ENCODE measurements at places on chromosomes 4 and X.

- peak; percentile 38 for DNase-seq
Observed at GRCh38 chr4:39998659-39999345, 21.1 kb upstream of the PDS5A start.

DNA sequence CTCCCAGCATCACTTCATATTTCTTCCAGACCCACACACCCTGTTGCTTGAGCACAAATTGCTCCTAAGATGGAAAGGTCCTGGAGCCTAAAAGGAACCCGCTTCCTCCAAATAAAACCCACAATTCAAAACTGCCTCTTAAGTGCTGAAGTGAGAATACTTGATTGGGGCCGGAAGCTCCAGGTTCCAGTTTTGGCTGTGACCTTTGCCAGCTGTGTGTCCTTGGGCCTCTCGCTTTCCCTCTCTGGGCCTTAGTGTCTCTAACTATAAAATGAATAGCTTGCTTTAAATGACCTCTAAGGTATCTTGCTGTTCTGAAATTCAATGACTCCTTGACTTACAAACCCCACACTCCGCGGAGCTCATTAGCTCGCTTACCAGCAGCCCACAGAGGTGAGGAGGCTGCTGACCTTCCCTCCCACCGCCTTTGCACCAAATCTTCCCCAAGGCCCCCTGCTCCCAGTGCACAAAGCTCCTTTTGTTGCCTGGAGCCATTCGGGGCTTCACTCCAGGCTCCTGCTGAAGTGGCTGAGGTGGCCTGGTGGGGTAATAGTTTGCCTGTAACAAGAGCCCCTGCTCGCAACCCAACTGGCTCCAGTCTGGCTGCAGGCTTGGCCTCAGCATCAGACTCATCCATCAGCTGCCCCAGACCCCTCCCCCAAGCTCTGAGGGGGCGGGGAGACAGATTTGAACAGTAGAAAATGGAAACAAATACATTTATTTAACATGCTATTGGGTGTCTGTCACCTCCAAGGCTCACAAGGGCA, 21.8 kb downstream of the STARD8 start:
- no peak for DNase-seq

DNA sequence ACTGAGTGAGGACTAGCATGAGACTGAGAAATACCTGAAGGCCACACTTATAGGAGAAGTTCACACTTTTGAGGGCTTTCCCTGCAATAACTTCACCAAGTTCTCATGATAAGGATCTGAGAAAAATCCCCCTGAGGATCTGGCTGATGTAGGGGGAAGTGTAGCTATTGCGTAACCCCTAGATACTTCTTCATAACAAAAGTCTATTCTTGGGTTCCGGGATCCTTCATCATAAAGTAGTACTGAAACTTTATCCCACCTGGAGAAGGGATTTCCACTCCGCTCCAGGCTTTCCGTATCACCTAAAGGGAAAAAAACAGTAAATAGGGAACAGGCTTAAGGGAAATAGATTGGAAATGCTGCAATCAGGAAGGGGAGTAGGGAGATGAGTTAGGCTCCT, 13.3 kb downstream of the USP27X start:
- DNase-seq, result peak; percentile 24

GRCh38 chr4:32841217-32841616, 2121.0 kb downstream of the PCDH7 start:
- DNase-seq, result no peak

DNA sequence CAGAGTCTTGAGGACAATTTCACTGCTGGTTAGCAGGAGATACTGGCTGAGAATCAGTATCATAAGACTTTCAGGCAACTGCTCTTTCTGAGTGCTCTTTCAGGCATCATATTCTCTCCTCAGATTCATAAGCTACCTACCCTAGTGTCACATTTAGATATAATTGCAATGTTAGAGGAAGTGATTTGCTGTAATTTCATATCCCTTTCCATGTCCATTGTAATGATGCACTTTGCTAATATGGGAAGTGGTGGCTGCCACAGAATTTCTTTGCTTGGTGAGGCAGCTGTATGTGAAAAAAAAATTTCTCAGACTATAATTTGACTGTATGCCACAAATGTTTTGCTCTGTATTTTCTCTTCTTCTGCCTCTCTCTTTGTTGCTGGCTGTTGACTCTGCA, 63.3 kb downstream of the DOCK11 start:
- DNase-seq, result no peak

DNA sequence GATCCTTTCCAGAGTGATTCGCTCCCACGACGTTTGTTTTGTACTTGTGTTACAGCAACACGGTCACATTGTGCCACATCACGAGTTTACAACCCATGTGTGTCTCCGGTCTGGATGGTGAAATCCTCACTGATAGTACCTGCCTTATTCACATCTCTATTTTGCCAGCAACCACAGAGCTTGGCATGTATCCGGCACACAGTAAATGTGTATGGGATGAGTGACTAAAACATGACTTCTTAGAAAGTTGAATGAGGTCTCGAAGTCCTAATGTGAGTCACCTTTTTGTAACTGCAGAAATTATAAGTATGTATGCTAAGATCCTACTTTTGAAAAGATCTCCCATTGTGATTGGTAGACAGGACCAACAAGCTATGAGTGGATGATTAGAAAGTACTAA, 7.5 kb downstream of the STOX2 start:
- DNase-seq, result no peak

GRCh38 chrX:107701493-107702121, 73.3 kb downstream of the PRPS1 start:
- DNase-seq, result peak; percentile 51

- peak; percentile 51 for DNase-seq
Observed at GRCh38 chrX:121579016-121579760, 531.8 kb downstream of the GLUD2 start.

DNA sequence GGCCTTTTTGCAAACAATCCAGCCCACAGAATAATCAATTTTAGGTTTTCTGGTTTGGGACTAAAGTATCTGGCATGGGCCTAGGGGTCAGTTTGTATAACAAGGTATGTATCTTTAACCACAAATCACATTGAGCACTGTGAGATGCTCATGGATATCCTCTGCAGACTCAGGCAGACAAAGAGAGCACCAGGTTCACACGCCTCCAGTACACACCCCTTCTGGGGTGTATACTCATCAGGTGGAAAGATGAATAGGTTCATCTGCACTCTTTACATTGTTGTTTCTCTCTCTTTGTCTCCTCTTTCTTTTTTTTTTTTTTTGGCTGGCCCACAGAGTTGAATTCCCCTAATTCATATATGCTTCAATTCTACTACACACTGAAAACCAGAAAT, 21.1 kb downstream of the TEC start:
- no peak for DNase-seq

GRCh38 chrX:39440799-39441284, 639.6 kb downstream of the MID1IP1 start:
- peak; percentile 4 for DNase-seq

DNA sequence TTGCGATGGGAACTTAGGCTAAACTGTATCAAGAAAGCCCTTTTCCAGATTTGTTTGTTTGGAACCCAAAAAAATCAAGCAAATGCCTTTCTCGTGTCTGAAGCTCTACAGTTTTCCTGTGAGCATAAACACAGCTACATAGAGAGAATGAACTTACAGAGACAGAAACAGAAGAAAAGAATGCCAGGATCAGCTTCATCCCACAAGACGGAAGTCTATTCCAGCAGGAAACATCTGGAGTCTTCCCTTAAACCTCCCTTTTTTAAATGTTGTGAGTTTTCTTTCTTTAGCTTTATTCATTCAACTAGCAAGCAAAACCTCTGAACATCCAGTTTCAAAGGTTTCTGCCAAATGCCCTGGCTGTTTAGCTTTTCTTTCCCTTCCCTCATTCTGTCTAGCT, 32.6 kb upstream of the ZFP42 start:
- DNase-seq, result no peak

GRCh38 chr4:158728236-158728635, 5.0 kb upstream of the PPID start:
- DNase-seq, result no peak

- DNase-seq, result no peak
Observed at GRCh38 chr4:53484911-53485657, 106.2 kb downstream of the LNX1 start.

GRCh38 chr4:3318561-3319021, 25.8 kb downstream of the RGS12 start:
- DNase-seq, result no peak

GRCh38 chr4:561426-561825, 14.7 kb downstream of the TMEM271 start:
- DNase-seq, result no peak

DNA sequence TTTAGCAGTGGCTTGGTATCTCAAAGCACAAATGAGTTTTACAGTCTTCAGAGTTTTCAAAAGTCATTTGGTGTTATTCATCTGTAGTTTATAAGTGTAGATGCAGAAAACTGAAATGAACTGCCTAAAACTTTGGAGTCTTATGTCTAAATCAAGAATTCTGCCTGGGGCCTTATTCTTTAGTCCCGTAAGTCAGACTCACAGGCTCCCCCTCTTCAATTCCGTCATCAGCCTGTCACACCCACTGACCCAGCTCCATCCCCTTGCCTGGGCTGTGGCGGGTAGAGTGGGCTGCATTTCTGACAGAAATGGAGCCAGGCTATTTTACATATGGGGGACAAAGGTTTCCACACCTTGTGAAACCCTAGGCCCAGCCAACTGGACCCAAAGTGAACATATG, 44.3 kb downstream of the TSPAN5 start:
- DNase-seq, result no peak

- DNase-seq, result peak; percentile 57
Observed at GRCh38 chr4:1246901-1247863, 1.7 kb downstream of the CTBP1 start.

GRCh38 chr4:152843481-152844090, 63.8 kb downstream of the ARFIP1 start:
- DNase-seq, result no peak

GRCh38 chr4:161252520-161253141, 911.2 kb downstream of the FSTL5 start:
- peak; percentile 37 for DNase-seq

- DNase-seq, result peak; percentile 69
Observed at GRCh38 chr4:158578476-158578875, 56.8 kb downstream of the RXFP1 start.

GRCh38 chrX:16963216-16963615, 16.8 kb downstream of the REPS2 start:
- no peak for DNase-seq

GRCh38 chrX:17299206-17299605, 75.8 kb upstream of the NHS start:
- no peak for DNase-seq

GRCh38 chr4:52840531-52841370, 21.4 kb upstream of the RASL11B start:
- DNase-seq, result no peak

DNA sequence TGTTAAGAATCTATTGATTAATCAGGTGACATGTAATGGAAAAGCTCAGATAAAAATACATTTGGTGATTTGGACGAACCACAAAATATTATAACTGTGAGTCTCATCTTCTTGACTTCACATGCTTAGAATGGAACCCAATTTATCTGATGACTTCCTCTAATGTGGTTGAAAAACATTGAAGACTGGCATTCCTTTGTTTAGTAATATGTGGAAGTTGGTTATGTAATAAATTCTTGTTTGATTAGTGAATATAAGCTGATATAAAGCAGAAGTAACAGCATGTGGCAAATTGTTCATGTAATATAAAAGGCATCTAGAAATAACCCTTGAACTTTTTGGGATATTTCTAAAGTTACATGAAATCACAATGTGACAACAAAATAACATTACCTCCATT, 9.7 kb downstream of the GIMD1 start:
- peak; percentile 37 for DNase-seq

DNA sequence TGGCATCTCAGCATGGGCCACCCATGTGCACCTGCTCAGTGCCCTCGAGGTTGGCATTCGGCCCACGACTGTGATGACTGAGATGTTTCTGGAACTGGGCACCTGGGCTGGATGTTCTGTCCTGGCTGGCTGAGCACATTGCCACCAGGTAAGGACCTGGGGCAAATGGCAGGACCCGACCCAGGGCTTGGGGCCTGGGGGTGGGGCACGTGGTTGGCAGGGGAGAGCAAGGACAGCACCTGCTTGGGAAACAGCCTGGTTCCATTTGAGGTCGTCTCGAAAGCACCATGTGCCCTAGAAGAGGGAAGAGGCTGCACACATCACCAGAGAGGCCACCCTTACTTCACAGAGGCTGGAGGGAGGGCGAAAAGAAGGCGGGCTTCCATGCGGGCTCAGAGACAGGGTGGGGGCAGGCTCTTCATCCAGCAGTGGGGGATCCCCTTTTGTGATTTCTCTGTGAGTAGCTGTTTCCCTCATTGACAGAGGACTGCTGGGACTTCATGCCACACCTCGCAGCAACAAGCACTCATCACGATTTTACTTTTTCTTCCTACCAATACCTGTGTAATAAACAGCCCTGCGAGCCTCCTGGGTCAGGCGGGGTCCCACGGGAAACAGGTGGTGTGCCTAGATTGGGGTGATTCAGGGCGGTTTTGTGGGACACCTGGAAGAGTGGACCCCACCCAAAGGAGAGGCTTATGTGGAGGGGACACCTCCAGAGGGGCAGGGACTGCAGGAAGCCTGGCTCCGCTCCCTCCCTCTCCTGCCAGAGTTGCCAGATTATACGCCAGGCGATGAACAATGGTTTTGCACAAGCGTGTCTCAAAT, 12.0 kb downstream of the TMEM187 start:
- peak; percentile 47 for DNase-seq

DNA sequence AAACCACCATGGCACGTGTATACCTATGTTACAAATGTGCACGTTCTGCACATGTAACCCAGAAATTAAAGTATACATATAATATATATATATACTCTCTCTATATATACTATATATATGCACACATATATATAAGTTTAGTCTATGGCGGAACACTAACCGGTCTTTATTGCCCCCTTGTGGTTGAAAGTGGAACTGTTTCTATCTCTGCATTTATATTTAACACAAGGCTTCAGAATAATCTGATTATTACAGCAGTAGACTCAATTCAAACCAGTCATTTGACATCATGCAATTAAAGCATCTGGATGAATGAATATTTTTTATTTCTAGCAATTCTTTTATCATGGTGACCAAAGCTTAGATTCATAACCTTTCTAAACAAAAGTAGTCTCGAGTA, 14.6 kb downstream of the RAB9B start:
- DNase-seq, result peak; percentile 80

DNA sequence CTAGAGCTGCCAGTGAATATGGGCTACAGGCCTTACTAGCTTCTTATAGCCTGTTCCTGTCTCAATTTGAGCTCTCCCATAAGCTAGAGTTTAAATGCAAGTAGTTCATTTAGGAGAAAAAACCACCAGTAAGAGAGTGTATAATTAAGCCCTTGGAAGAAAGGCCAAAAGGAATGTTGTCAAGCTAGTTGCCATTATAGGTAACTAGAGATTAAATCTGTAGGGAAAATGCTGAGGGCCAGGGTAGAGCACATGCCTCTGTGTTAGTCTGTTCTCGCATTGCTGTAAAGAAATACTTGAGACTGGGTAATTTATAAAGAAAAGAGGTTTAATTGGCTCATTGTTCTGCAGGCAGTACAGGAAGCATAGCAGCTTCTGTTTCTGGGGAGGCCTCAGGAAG, 410.2 kb downstream of the MID1IP1 start:
- no peak for DNase-seq

Measured in hematopoietic multipotent progenitor cell treated with erythropoietin and hydrocortisone succinate and interleukin-3 and kit ligand, for 4 days (in vitro differentiated cells).